ENCODE measurements at places on chromosomes 12 and 14. TPM values are rescaled to one million over a fixed set of nuclear protein-coding genes. Genes with fewer than 3 reads are reported as not detected.

DNA sequence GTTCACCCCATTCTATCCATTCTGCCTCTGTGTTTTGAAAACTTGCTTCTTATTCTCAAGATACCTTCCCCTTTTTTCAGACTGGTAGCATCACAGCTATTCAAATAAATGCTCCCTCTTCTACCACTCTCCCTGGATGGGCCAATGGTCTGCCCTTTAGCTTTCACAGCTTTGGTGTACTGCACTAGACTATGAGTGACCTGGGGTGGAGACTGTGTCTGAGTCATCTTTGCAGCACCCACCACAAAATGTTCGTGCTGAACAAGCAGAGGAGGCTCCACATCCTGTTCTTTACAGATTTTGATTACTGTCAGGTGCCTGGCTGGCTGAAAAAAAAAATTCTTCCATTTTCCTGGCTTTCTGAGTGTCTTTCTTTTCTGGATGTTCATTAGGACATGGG, 1104.1 kb upstream of the TMEM132C start:
- H3K36me3 ChIP-seq: no peaks in the 10 kb centered on the region
- no peak overlapping the region for H3K27ac ChIP-seq
- DNase-seq: no peak
- no peaks in the 10 kb centered on the region for H3K27me3 ChIP-seq
- no peak overlapping the region for H3K4me3 ChIP-seq

GRCh38 chr12:91990525-91990924, 155.1 kb downstream of the BTG1 start:
- H3K4me3 ChIP-seq: no peak overlapping the region
- H3K27ac ChIP-seq: no peak overlapping the region
- H3K36me3 ChIP-seq: no peaks in the 10 kb centered on the region

The VRTN gene
- not detected for total RNA-seq

DNA sequence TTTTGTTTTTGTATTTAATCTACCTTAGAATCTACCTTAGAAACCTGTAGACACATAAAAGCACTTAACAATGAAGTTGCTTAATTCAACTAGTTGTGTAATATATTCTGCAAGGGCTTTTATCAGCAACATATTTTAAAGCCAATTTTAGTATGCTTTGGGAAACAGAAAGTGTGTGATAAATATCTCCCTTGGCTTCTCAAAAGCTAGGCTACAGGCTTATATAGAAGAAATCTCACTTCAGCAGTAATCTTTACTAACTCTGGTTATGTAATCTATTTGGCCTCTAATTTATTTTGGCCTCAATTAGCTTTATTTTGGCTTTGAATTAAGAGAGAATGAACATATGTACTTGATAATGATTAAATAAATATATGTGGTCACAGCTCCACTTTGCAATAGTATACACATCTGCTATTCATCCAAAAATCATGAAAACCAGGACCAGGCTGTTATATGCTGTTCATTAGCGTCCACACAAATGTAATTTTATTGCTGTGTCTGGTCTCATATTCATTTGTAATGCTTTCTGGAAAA, 37.2 kb downstream of the LRP6 start:
- H3K27me3 ChIP-seq: no peaks in the 10 kb centered on the region
- no peak overlapping the region for H3K4me3 ChIP-seq
- no peak overlapping the region for H3K27ac ChIP-seq

The SLC25A47 gene
- not detected for total RNA-seq

DNA sequence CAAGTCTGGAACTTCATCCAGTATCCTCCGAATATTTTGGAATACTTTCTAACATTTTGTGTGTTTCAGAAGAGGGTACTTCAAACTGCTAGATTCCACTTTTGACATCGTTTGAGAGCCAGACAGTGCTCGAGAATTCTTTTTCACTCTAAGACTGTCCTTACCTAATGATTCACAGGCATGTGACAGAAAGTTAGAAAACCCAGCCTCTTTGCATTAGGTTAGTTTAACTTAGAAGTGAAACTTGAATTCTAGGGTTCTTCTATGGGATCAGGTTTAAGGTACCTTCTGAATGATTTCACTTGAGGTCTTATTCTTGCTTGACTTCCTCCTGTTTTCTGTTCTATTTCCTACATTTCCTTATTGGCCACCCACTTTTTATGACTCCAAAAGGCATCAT, 431.8 kb downstream of the SLC6A15 start:
- no peaks in the 10 kb centered on the region for H3K27me3 ChIP-seq
- H3K4me1 ChIP-seq: no peaks in the 10 kb centered on the region
- H3K27ac ChIP-seq: no peak overlapping the region
- no peak for DNase-seq

- H3K27ac ChIP-seq: no peak overlapping the region
- no peaks in the 10 kb centered on the region for H3K36me3 ChIP-seq
- H3K27me3 ChIP-seq: no peaks in the 10 kb centered on the region
- H3K4me1 ChIP-seq: no peaks in the 10 kb centered on the region
- H3K4me3 ChIP-seq: no peak overlapping the region
- DNase-seq: no peak
Measured at GRCh38 chr14:36844443-36845195, 183.0 kb downstream of the PAX9 start.

DNA sequence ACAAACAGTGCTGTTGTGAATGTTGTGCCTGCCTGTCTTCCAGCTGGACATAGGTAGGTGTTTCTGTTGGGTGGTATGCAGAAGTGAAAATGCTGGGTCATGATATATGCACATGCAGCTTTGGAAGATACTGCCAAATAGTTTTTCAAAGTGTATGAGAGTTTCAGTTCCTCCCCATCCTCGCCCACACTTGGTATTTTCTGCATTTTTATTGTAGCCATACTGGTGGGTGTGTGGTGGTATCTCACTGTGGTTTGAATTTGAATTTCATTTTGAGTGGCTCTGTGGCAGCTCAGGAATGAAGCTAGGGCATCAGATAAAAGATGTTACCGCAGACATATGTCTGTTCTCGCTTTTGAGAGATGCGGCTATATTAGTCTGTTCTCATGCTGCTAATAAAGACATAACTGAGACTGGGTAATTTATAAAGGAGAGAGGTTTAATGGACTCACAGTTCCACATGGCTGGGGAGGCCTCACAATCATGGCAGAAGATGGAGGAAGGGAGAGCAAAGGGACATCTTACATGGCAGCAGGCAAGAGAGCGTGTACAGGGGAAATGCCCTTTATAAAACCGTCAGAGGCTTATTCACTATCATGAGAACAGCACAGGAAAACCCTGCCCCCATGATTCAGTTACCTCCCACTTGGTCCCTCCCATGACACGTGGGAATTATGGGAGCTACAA, 183.1 kb downstream of the CAND1 start:
- H3K4me1 ChIP-seq: no peaks in the 10 kb centered on the region
- no peaks in the 10 kb centered on the region for H3K27me3 ChIP-seq
- no peak for DNase-seq

The CLEC4D gene
- total RNA-seq: 0.41 TPM

- no peak for DNase-seq
- H3K4me3 ChIP-seq: no peak overlapping the region
- no peaks in the 10 kb centered on the region for H3K36me3 ChIP-seq
Measured at GRCh38 chr12:53982648-53983567, 2.0 kb upstream of the HOXC10 start.

GRCh38 chr12:1591543-1591942, 2.8 kb downstream of the FBXL14 start:
- H3K36me3 ChIP-seq: no peaks in the 10 kb centered on the region
- H3K27me3 ChIP-seq: no peaks in the 10 kb centered on the region
- peaks cover 74% of the 10 kb centered on the region for H3K4me1 ChIP-seq

DNA sequence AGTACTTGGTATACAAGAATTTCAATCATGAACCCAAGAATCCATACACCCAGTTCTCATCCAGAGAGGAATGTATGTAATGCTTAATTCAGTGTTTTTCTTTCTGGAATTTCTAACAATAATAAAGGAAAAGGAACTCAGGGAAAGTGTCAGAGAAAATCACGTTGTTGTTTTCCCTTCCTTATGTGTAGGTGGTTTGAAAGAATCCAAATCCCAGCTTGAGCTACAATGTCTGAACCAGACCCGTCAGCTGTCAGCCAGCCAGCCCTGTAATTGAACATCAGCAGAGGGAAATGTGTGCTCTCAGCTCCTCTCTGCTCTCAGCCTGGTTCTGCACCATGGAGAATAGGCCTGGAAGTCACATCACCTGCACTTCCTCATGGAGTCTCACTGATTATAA, 126.5 kb downstream of the TMEM30B start:
- no peaks in the 10 kb centered on the region for H3K27me3 ChIP-seq
- no peak for DNase-seq
- no peaks in the 10 kb centered on the region for H3K4me1 ChIP-seq
- no peak overlapping the region for H3K4me3 ChIP-seq

GRCh38 chr14:100620255-100621100, 33.3 kb upstream of the BEGAIN start:
- no peaks in the 10 kb centered on the region for H3K4me1 ChIP-seq
- no peaks in the 10 kb centered on the region for H3K36me3 ChIP-seq
- H3K4me3 ChIP-seq: no peak overlapping the region
- H3K27ac ChIP-seq: no peak overlapping the region
- DNase-seq: peak; percentile 40

The COX8C gene
- total RNA-seq: not detected

GRCh38 chr12:96078231-96079135, 43.1 kb upstream of the LTA4H start:
- H3K4me3 ChIP-seq: no peak overlapping the region
- H3K36me3 ChIP-seq: no peaks in the 10 kb centered on the region
- no peak overlapping the region for H3K27ac ChIP-seq

GRCh38 chr12:75702477-75703093, 191.2 kb upstream of the KRR1 start:
- H3K4me3 ChIP-seq: no peak overlapping the region
- no peaks in the 10 kb centered on the region for H3K36me3 ChIP-seq
- DNase-seq: no peak
- no peak overlapping the region for H3K27ac ChIP-seq
- H3K27me3 ChIP-seq: no peaks in the 10 kb centered on the region

DNA sequence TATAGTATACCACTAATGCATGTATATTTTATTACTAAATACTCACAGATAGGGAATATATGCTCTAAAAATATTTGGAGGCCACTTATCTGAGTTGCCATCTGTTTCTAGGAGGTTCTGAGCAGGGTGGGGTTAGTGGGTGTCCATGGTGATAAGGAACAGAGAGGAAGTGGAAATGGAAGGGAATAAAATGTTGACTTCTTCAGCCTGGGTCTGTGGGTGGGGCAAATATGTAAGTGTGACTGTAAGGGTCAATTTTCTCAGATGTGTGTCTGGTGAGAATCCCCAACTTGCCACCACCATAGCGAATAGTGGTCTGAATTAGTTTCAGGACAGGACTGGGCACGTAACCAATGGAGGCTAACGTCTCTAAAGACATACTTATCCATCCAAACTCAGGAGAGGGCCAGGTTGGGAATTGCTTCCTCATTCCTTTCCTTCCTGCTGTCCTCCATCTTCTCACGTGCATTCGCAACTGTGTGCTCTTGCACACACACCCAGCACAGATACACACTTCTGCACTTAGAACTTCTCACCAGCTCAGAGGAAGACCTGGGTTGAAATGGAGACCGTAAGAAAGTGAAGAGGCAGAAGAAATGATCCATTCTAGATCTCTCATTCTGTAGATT, 54.2 kb upstream of the GZMB start:
- H3K4me3 ChIP-seq: no peak overlapping the region
- no peaks in the 10 kb centered on the region for H3K4me1 ChIP-seq
- H3K27me3 ChIP-seq: no peaks in the 10 kb centered on the region
- no peak overlapping the region for H3K27ac ChIP-seq
- no peaks in the 10 kb centered on the region for H3K36me3 ChIP-seq
- DNase-seq: no peak

The GPX2 gene
- not detected for total RNA-seq

DNA sequence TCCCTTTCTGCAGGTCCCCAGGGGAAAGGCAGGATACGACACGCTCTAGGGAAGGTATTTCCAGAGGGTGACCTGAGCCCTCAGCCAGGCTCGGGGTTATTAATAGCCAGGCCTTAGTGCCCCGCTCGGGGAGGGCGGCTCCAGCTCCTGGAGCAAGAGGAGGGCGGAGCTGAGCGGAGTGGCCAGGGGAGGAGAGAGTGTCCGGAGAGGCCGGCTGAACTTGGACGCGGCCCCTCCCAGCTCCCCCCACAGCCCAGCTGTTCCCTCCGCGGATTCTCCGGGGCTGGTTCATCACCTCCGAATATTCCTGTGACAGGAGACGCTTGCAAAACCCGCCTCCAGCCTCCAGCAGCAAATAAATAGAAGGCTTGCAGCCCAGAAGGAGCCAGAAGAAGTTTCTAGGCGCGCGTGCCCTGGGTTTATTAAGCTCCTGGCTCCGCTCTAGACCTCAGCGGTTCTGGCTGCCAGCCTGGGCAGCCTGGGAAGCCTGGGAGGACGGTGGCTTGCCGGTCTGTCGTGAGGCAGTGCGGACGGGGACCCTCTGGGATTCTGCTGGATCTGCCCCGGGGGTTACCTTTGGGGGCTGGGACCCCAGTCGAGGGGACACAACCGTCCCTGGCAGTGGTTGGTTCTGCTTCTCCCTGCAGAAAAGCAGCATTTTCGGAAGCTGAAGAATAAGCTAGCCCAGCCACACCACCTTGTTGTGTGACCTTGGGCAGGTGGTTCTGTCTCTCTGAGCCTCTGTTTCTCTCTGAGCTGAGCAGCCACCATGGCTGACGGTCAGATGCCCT, at the start of gene HSPB8:
TSS of gene HSPB8 (plus strand) at position 388 of the 791 bp plus-strand sequence. CDS start at position 770, 382 bp downstream.
- H3K27ac ChIP-seq: peak within 1 kb of the TSS; percentile 97
- H3K27me3 ChIP-seq: no peaks in the 10 kb centered on the region
- H3K4me3 ChIP-seq: peak within 1 kb of the TSS; percentile 86
- peaks cover 21% of the 10 kb centered on the region for H3K4me1 ChIP-seq
- H3K36me3 ChIP-seq: no peaks in the 10 kb centered on the region
- peak; percentile 98 for DNase-seq
